Fibroblast of skin of left biceps (primary cell): ENCODE measurements at places on chromosomes 2 and 18.

DNA sequence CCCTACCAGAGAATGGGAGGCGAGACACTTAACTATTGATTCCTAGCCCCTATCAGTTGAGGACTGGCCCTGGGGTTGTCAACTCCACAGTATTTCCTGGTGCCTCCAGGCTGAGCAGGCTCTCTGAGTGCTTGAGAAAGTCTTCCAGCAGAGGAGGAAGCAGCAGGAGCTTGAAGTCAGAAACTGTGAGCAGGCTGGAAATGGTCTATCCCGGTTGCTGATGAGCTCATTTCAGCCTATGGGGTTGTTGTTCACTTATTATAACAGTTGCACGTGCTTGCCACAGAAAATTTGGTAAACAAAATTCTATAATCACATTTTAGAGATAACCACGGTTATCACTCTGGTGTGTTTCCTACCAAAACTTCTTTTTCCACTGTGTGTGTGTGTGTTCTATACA is 254.7 kb upstream of the THUMPD2 start:
- no peak for DNase-seq

GRCh38 chr2:3679616-3680393 is 21.8 kb downstream of the ALLC start:
- no peak for DNase-seq

DNA sequence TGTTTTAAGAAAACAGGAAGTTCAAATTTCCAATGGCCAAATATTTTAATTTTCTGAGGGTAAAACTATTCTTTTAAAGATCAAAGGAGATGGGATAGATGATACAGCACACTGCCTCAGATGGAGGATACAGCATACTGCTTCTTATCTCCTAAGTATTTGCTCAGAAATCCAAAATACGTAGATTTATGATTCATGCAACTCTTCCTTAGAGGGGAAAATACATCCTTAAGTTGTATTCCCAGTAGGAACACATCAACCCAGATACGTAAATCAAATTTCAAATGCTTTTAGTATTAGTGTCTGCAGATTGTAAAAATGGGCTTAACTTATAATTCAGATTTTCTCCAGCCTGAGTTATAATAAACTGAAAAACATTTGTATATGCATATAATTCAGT is 235.2 kb downstream of the ZNF385B start:
- DNase-seq: no peak

- DNase-seq: no peak
These were observed 5.7 kb downstream of the RPL37A start for GRCh38 chr2:216504376-216504762.

GRCh38 chr2:119508756-119509155 is 15.5 kb downstream of the SCTR start:
- no peak for DNase-seq

DNA sequence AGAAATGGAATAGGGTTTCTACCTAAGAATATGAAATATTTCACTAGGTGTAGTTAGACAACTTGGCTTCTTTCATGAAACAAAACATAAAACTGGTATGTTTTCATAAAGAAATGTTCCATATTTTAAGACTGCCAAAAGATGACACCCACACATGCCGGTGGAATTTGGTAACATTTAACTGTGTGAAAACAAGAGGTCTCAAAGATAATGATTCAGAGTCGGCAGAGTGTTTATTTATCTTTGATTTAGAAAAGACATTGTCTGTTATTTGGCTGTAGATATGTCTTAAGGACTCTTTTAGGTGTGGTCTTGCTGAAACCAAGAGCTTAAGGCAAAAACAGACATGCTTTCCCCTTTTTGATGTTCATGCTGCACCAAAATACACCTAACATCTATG is 63.5 kb upstream of the FN1 start:
- DNase-seq: no peak

- DNase-seq: no peak
These were observed 20.3 kb downstream of the ACTR3 start for GRCh38 chr2:113910110-113910717.

DNA sequence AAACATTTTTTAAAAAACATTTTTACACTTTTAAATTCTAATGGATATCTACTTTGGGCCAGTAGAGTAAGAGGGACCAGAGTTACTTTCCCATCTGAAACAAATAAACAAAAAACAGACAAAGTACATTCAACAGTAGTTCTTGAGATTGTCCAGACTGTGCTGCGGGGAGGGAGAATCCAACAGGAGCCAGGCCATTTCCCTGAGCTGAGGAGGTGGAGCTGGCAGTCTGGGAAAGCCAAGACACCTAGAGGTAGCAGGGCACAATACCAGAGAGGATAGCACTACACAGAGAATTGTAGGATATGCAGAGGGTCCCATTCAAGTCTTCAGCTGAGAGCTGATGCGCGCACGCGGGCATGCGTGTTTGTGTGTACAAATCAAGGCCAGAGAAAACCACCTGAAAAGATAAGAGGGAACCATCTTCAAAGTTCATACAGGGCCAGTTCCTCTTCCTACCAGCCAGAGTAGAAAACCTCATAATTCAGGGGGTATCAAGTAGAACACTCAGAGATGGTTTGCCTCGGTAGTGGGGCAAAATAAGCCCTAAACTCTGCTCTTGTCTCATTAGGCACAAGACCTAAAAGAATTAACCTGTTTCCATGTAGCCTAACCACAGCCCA is 44.0 kb downstream of the PTRHD1 start:
- no peak for DNase-seq

- no peak for DNase-seq
These were observed 254.3 kb upstream of the TNP1 start for GRCh38 chr2:217114117-217114516.

DNA sequence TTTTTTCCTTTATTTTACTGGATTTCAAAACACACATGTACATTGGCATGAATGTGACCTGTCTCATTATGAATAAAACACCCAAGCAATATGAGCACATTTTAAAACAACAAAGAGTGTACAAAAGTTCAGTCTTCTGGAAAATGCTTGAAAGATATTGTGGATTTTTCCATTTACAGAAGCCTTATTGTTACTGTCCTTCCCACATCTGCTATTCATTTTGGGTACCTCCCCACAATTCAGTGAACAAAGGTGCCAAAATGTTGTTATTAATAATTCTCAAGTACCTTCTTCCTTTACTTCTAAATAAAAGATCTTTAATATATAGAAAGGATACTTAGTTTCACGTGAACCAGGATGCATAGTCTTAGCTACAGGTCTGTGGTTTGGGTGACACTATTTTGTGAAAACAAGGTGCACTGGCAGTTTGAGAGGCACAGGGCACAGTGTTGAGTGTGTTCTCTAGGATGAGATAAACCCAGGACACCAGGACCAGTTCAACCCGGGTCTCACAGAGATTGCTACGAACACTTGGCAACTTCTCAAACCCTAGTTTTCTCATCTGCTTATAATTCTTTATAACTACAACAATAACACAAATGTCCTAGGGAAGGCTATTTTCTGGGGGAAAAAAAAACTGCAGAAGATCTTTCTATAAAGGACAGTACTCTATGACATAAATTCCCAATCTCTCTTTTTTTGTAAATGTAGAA is 84.5 kb upstream of the GALNT5 start:
- DNase-seq: no peak

GRCh38 chr2:111044066-111044465 is 76.6 kb upstream of the BCL2L11 start:
- no peak for DNase-seq

- DNase-seq: no peak
These were observed 226.9 kb downstream of the DCDC2C start for GRCh38 chr2:3930246-3930645.

GRCh38 chr2:2265747-2266279 is 65.3 kb downstream of the MYT1L start:
- no peak for DNase-seq

- DNase-seq: peak; percentile 58
These were observed 115.7 kb upstream of the OSR1 start for GRCh38 chr2:19474128-19474527.

DNA sequence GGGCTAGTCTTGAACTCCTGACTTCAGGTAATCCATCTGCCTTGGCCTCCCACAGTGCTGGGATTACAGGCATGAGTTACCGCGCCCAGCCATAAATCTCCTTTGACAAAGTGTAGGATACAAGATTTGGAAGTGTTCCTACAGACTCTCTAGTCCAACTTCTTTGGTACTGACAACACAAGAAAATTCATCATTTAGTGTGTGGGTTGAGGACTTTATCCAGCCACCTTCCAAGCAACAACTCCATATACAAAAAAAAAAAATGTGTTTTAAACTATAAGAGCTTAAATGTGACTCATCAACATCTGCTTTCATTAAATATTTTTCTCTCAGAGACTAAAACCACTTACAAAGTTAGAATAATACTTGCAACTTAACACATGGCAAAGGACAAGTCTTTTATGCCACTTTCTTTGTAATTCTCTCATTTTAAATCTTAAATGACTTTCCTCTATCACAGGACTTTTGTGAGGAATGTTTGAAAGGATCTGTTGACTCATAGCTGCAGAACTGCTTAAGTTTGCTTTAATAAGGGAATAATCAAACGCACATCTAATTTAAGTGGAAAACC is 46.2 kb upstream of the ITGAV start:
- DNase-seq: peak; percentile 83

- no peak for DNase-seq
These were observed 211.0 kb downstream of the NEDD4L start for GRCh38 chr18:58254873-58255511.

DNA sequence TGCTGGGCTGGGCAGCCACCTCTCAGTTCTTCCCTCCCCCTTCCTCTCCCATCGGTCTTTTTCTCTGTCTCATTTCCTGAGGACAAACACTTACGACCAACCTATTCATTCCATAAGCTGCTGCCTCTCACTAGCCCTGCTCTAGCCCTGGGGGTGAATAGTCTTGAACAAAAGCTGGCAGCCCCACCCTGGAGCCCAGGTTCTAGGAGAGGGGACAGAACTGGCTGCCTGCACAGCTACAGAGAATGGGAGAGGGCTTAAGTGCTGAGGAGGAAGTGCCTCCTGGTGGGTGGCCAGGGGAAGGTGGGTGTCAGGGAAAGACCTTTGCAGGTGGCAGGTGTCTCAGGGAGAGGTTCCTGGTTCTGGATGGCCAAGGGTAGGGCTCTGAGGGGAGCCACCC is 22.8 kb downstream of the ANO7 start:
- no peak for DNase-seq

- no peak for DNase-seq
These were observed 103.0 kb downstream of the AP1S3 start for GRCh38 chr2:223734346-223734745.

DNA sequence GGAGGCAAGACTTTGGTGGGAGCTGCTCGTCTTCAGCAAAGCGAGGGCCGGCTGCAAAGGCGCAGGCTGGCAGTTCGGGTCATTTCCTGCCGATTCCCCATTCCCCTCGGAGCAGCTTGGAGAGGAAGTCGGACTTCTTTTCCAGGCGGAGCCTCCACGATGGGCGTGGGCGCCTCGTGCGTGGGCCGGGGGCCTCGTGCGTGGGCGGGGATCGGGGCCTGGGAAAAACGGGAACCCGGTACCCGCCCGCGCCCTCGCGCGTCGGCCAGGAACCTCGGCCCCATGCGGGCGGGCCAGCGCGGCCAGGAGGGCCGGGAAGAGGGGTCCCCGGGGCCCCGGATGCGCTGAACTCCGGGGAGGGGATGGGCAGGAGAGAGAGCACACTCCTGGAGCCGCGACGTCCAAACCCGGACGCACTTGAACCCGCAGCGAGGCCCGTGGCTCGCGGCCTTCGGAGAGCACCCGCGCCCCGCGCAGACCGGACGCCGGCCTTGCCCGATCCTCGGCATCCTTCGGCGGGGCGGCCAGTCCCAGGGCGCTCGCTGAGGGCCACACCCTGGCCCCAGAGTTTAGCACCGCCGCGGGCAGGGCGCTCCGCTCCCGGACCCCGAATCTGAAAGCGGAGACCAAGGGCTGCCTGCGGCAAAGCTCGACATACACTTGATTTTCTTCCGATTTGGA is 368.4 kb downstream of the MTX2 start:
- DNase-seq: no peak

- no peak for DNase-seq
These were observed 39.5 kb downstream of the NIFK start for GRCh38 chr2:121697108-121697631.

DNA sequence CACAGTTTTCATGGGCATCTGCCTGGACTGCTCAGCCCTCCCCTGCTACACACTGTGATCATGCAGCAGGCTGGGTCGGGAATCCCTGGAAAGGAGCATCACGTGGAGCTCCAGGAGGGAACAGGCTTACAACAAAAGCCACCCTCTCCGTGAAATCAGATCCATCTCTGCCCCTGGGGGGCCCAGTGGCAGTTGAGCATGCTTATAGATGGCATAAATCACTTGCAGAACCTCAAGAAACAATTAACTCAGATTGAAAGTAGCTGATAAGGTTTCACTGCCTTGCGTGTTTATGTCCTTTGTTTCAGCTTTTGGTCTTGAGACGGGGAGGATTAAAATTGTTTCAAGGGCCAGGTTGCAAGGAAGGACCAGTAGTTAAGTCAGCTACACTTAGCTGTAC is 354.8 kb upstream of the MEIS1 start:
- no peak for DNase-seq

DNA sequence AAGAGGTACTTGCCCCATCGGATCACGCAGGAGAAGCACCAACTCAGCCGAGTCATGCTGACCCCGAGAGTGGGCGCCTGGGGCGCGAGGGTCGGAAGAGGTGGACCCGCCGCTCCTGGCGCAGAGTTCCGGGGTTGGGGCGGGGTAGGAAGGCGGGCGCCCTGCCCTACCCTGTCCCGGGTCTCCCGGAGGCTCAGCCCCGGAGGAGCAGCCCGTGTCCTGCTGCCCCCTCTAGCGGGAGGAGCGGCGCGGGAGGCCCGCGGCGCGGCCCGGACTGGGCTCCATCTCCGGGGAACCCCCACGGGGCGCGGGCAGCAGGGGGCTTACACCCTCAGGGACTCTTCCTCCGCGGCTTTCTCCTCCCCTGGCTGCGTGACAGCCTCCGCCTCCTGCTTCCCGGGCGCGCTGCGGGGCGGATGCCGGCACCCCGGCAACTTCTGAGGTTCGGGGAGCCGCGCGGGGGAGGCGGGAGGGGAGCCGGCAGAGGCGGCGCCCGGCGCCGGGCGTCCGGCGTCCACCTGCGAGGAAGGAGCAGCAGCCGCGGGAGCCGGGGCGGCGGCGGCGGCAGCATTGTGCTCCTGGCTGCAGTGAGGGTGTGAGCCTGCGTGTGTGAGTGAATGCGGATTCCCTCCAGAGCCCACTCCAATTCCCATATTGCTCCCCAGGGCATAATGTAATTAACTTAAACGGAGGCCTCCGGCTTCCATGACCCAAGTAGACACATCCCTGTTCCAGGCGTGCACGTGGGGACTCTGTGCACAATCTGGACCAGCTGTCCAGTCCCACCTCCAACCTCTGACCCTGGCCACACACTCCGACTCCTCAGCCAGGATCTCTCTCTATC is 7.6 kb upstream of the TNS1 start:
- DNase-seq: no peak

DNA sequence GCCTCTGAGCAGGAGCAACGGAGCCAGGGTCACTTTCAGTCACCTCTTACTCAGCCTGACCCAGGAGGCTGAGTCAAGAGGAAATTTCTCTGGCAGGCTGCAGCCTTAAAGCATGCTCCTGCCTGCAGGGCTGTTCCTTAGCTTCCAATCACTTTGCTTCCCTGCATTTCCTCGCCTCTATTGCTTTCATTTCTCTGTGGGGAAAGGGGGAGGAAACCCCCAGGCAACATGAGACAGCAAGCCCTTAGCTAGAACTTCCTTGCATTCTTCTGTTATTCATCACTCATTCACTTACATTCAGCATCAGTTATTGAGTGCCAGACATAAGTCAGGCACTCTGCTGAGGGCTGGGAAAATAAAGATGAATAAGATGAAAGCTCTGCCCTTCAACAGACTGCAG is 13.0 kb downstream of the XDH start:
- DNase-seq: peak; percentile 90

GRCh38 chr2:25418944-25419677 is 77.4 kb upstream of the DNMT3A start:
- DNase-seq: no peak

- no peak for DNase-seq
These were observed 3.7 kb upstream of the CRIM1 start for GRCh38 chr2:36351736-36352349.

- DNase-seq: no peak
These were observed 237.5 kb upstream of the SYT4 start for GRCh38 chr18:43514747-43515146.
